ENCODE measurements at places on chromosomes 11 and 22.

- peak; percentile 54 for DNase-seq
Observed at GRCh38 chr11:33808228-33808828, 34.0 kb upstream of the FBXO3 start.

DNA sequence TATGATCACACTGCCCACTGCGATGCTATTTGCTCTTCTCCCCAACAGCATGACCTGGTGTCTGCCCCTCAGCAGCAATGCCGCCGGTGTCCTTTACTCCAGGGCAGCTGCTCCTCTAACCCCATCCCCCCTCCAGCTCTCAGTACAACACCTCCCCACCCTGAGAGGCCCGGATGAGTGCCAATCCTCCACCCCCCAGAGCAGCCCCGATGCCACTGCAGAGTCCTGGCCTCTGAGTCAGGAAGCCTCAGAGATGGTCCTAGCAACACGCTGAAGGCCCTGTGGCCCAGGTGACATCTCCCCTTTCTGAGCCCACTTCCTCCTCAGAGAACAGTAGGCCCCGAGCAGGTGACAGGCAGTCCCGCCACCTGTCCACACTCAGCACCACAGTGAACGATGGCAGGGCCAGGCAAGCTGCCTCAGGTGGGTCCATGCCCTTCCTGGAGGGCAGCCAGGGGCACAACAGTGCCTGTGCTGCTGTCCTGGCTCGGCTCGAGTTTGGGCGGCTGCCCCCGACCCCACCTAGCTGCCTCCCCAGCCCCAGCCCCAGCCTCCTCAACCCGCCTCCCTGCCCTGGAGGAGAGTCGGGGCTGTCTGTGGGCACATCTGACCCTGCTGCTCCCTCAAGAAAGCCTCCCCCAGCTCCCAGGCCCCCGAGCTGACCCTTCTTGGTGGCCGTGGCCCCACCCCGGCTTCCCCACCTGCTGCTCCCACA lies 3.9 kb upstream of the NDUFS8 start:
- no peak for DNase-seq

- DNase-seq = no peak
Observed at GRCh38 chr11:3830730-3831129, 10.0 kb downstream of the RHOG start.

DNA sequence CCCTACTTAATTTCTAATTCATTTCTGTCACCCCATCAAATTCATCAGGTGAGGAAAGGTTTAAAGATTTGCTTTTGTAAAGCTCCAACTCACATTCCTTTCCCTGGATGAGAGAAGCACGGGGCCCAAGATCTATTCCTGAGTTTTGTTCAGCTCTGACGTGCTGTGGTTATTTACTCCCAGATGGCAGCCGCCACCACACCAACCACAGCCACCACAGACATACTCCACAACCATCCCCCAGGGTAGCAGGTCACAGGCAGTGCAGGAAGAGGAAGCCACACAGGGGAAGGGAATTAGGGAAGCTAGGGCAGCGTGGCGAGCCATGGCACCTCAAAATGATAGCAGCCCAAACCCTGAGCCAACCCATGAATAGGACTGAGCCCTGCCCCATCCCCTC lies 63.5 kb upstream of the CSNK2A3 start:
- DNase-seq = no peak

Data from NCI-H187 treated with DMSO at 0.1 percent for 48 hours (cell line).